ENCODE measurements at places on chromosomes 3 and 15.

- no peak for DNase-seq
Measured at GRCh38 chr15:63597038-63597790, at the start of gene FBXL22. TSS of gene FBXL22 (plus strand) at chr15:63597387. CDS start at chr15:63597393, 6 bp downstream.

DNA sequence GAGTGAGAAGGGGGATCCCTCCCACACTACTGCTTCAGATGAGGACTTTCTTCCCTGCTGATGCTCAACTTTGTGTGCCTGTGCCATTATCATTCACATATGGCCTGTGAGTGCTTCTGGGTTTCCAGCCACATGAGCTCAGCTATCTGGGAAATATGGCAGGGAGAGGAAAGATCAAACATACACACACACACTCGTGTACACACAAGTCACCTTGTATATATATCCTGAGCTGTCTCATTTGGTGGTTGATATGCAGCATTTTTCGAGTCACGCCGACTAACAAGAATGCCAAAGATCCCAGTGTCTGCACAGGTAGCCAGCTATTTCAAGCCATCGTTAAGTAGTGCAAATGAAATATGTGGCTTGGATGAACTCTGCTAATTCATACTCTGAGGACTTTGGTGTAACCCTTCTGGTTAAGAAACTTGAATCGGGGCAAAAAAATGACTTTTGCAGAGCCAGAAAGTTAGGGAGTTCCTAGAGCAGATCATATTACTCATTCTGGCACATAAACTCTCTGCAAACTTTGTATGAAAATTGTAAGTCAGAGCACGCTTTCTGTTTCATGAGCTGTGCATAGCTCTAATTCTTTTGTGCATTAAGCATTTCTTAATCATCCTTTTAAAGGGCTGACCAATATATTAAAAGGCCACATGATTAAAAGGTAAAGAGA lies 24.9 kb upstream of the WNT5A start:
- no peak for DNase-seq

DNA sequence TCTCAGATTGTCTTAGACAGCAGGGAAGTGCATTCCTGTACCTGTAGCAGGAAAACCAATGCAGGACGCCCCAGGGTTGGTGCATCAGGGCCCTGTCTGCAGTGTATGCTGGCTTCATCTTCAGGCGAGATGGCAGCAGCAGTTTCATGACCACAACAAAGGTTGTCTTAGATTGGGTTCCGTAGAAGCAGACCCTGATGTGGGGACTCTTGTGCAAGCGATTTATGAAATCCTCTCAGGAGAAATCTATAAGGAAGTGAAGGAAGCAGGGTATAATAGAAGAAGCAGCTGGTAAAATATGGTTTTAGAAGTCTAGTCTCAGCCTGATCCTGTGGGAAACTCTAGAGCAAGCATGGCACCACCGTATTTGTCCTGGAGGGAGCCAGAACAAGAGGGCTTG lies 25.0 kb downstream of the DNAH1 start:
- no peak for DNase-seq

DNA sequence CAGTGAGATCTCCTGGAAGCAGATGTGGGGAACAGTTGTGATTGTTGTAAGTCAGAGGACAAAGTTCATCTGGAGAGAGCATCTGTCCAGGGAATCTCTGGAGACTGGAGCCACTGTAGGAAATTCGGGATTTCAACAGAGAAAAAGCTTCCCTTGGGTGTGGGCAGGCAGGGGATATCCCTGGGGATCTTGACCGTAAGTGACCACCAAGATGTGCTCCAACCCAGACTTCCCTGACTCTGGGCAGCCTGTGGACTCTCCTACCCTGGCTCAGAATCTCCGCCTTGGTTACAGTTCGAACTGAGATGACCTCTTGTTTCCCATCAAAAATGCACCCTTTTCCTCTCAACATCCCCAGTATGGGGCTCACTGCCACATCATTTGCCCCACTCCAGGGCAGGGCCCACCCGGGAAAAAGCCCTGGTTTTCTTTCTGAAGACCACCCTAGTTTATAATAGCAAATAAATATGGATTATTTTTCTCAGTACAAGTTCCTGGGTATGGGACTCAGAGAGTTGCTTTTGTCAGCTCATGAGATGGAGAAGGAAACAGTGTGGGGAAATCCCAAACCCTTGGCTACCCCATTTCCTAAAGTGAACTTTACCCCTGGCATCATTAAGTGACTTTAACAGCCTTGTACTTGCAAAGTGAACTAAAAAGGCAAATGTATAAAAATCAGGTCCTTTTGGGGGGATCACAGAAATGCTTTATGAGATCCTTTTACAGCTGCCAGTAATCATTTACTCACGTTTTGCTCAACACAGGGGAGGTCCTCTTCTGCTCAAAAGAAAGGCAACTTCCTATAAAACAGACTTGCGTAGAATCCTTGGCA lies 89.9 kb downstream of the CCNL1 start:
- DNase-seq = no peak

DNA sequence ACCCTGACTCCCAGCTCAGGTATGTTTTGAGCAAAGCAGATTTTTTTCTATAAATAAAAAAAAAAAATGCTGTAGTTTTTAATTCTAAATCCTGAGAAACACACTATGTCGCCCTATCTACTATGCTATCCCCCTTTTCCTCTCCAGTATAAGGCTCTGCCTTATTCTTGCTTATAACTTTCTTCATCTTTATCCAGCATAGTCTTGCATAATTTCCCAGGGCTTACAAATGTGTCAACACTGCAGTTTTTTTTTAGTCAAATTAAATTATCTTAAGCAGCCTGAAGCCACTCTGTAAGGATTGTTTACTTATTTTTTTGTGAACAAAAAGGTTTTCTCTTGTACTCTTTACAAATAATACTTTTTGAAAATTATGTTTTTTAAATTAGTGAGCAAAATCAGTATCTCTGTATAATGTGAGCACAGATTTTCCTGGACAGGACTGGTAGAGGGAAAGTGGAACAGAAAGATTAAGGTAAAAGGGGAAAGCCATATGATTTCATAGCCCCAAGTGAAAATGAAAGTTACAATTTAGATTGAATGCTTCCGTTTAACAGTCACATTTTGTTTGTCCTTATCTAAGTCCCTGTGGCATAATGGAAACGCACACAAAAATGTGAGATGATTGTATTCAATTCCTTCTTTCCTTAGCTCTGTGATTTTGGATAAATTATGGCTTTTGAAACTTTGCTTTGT lies 5.6 kb upstream of the PYDC2 start:
- DNase-seq = no peak

DNA sequence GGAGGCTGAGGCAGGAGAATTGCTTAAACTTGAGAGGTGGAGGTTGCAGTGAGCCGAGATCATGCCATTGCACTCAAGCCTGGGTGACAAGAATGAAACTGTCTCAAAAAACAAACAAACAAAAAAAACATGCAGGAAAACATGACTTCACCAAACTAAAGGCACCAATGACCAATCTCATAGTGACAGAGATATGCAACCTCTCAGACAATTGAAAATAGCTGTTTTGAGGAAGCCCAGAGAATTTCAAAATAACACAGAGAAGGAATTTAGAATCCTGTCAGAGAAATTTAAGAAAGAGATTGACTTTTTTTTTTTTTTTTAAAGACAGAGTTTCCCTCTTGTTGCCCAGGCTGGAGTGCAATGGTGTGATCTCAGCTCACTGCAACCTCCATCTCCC lies 26.1 kb downstream of the NCBP2 start:
- DNase-seq = no peak

- no peak for DNase-seq
Measured at GRCh38 chr15:37101980-37102304, 1.6 kb upstream of the MEIS2 start.

DNA sequence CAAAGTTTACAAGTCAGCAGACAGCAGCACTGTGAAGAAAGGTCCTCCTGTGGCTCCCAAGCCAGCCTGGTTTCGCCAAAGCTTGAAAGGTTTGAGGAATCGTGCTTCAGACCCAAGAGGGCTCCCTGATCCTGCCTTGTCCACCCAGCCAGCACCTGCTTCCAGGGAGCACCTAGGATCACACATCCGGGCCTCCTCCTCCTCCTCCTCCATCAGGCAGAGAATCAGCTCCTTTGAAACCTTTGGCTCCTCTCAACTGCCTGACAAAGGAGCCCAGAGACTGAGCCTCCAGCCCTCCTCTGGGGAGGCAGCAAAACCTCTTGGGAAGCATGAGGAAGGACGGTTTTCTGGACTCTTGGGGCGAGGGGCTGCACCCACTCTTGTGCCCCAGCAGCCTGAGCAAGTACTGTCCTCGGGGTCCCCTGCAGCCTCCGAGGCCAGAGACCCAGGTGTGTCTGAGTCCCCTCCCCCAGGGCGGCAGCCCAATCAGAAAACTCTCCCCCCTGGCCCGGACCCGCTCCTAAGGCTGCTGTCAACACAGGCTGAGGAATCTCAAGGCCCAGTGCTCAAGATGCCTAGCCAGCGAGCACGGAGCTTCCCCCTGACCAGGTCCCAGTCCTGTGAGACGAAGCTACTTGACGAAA lies 24.2 kb downstream of the STARD5 start:
- no peak for DNase-seq

- DNase-seq = no peak
Measured at GRCh38 chr3:16909802-16910201, 25.0 kb downstream of the PLCL2 start.

DNA sequence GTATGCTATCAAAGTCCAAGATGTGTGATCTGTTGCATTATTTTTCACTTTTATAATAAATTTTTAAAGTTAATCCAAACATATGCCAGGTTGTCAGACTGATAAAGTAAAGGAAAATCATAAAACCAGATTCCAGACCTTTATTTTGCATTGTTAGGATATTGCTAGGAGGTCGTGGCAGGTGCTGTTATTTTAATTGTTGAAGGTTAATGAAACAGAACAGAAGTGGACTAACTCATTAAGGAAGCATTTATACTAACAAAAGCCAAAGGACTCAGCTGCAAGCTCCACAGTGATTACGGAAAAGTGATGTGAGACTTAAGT lies 63.1 kb downstream of the DCLK3 start:
- no peak for DNase-seq

- DNase-seq = no peak
Measured at GRCh38 chr3:46447228-46447985, 17.3 kb downstream of the LTF start.

DNA sequence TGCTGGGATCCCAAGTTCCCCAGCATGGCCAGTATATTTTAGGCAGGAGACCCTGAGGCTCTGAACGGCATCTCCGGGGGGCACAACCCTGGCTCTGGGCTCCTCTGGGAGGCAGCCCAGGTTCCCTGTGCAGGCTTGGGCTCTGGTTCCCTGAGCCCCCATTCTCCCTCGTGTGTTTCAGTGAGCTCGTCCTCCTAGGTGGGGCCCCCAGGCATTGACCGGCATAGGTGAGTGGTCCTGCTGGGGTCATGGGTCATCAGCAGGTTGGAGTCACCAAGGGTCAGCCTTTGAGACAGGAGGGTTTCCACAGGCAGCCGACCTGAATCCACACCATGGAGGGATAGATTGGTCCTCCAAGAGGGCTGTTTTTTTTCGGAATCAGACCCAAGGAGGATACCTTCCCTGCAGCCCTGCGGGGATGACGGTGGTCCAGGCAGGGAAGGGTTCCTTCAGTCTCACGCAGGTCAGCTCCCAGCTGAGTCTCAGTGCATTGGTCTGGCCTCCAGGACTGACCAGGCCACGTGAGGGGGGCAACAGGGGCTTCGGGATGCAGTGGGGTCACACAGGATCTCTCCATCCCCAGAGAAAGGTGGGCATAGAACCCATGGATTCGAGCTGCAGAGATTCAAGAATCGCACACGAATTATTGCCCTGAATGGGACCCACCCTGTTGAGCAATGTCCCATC lies 226.0 kb downstream of the SNRPN start:
- no peak for DNase-seq

DNA sequence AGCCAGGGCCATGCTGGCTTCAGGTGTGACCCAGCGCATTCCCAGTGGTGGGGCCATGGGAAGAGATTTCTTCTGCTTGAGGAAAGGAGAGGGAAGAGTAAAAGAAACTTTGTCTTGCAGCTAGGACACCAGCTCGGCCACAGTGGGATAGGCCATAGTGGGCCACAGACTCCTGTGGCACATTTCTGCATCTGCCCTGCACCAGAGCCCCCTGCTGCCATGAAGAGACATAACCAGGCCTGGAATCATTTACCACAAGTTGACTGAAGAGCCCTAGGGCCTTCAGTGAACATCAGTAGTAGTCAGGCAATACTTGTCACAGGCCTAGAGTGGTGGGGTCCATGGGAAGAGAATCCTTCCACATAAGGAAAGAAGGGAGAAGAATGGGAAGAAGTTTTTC lies 411.4 kb upstream of the ARL6 start:
- no peak for DNase-seq

DNA sequence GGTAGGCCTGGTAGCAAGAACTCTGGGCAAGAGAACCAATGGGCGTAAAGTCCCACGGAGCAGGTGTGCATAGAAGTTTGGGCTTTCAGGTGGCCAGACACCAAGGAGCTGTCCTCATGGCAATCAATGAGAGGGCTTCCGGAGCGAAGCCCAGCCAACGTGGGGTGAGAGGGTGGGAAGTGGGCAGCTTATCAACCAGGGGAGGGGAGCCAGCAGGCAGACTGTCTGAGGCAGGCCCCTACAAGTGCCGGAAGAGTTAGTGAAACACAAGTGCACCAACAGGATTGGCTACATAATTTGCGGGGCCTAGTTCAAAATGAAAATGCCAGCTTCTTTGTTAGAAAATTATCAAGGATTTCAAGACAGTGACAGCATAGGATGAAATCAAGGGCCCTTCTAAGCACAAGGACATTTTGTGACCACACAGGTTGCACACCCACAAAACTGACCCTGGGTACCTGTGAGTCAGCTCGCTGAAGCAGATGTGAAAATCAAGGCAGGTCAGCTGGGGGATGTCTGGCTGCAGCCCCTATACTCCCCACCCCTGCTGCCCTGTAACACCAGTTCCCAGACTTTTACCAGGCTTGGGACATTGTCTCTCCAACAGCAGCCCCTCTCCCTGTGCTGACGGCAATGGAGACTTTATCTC lies 102.1 kb upstream of the ETV5 start:
- no peak for DNase-seq

- DNase-seq = no peak
Measured at GRCh38 chr3:148694116-148694515, 3.6 kb upstream of the AGTR1 start.

GRCh38 chr3:127150513-127151250 lies 42.2 kb upstream of the PRR23E start:
- no peak for DNase-seq

DNA sequence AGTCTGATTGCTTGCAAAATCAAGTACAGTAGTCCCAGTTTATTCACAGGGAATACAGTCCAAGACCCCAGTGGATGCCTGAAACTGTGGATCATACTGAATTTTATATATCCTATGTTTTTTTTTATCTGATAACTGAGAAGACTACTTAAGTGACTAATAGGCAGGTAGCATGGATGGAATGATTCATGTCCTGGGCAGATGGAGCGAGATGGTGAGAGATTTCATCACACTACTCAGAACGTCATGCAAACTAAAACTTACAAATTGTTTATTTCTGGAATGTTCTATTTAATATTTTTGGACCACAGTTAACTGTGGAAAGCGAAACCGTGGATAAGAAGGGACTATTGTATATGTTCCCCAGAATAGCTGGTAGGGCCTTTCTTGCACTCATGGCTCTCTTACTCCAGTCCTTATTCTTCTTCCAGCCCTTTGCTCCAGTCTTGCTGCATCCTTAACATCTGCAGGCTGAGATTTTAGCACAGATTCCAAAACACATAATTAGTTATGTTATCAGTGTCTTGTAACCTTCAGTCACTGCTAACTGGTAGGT lies 290.0 kb downstream of the ADAMTSL3 start:
- no peak for DNase-seq

All from foreskin melanocyte (primary cell).